ENCODE measurements at places on chromosomes 1 and 21. TPM values are rescaled to one million over a fixed set of nuclear protein-coding genes. Genes with fewer than 3 reads are reported as not detected.
A peak's percentile ranks its signal among the peaks of the same experiment; 100 is the strongest.

- DNase-seq = no peak
Measured at GRCh38 chr21:15928196-15928595, 198.4 kb downstream of the USP25 start.

DNA sequence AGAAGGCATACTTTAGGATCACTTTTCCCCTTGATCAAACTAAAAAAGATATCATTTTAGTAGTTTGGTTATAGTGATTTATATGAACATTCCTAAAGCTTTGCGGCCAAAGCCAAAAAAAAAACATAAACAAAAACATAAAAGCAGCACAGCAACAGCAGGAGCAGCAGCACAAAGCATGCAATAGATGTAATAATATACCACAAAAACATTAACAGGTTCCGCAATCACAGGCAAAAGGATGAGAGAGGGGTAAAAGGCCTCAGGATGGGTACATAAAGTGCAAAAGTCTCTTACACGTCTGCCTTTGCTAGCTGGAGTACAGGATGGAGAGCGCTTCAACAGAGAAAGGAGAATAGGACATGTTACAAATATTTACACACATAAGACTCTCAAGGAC lies 119.0 kb downstream of the COQ8A start:
- no peak for DNase-seq

DNA sequence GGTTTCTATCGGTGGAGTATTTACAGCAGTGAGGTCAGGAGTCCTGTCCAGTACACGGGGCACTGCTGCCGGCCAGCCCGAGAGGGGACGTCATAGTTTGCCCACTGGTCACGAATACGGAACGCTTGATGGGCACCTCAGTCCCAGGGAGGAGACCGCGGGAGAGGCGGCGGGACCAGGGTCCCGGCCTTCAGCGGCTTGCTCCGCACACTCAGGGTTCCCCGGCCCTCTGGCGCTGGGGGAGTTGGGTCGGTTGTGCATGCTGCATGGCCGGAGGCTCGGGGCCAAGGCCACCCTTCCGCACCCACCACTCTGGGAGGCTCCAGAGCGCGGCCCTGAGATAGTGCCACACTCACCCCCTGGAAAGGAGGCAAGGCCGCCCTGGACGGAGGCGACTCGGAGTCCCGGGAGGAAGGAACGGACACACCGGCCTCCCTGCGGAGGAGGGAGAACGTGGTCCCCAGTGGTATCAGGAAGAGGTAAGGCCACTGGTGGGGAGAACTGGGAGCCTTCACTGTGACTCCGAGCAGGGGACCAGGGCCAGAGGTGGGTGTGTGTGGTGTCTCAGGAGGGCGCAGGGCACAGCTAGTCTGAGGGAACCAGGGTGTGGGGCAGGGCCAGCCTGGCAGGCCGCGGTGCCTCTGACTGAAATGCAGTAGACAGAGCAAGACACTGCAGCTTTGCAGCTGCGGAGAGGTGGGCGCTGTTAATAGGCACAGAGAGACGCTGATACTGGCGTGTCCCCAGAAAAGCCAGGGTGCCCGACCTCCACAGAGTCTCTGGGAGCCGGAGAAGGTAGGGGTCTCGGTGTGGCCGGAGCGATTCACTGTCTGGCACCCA lies 28.6 kb upstream of the PRSS38 start:
- no peak for DNase-seq

DNA sequence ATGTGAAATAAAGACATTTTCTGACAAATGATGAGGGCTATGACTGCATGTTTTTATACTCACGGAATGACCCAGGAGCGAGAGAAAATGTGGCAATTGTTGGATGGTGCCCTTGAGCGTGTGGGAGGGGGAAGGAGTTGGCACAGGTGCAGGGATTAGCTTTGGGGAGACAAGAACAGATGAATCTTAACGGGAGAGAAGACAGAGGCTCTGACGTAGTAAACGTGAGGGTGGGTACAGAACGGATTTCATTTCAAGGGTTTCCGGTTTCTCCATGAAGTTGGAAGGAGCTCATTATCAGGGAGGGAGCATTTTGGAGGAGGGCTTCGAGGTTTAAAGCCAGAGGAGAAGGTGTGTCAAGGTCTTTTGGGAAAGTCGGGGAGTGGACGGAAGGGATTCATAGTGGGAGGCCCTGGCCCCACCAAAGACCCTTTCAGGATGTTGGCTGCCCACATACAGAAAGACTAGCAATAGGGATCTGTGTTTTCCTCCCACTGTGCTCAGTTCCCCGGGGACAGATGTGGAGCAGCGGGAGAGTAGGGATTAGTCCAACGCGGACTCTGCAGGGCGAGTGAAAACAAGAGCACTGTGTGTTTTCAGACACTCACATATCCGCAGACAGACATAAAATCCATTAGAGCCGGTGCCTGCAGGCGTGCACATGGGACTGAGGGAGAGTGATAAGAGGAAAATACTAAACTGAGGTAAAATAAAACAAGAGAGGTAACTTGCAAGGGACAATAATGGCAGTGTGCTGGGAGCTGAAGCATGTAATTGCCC lies 584.1 kb downstream of the AJAP1 start:
- DNase-seq = no peak

DNA sequence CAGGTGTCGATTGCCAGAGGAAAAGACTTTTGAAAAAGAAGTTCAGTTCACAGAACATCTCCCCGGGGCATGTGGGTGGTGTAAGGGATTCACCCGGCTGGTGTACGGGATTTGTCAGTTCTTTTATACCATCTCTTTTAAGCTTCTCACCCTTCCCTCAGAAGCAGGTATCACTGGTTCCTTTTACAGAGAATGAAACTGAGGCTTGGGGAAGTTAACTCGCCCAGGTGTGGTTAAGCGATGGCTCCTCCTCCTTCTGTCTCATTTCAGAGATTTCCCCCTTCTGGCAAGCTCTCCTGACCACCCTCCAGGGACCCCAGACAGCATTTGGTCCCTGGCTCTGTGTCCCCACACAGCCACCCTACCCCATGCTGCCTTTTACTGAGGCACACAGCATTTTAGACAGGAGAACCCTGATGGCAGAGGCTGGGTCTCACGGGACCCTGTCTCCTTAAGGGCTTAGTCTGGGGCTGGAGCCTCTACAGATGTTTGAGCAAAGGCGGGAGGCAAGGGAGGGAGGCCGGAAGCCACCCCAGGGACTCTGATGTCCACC lies 2.8 kb upstream of the ECE1 start:
- DNase-seq = no peak

DNA sequence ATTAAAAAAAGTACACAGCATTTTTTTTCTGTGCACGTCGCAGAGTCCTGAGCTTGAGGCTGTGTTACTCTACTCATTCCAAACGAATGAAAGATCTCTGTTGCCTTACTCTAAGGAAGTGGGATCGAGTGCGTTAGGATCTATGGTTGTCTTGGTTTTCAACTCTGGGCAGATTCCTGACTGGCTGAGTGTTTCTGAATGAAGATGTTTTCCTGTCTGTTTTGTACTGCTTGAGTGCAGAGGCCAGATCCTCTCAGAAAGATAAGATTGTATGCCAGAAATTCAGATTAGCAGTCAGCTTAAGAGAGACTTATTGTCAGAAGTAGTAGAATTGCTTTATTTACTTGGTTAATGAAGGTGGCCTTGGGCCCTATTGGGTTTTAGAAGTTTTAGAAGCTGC lies 14.0 kb downstream of the PLA2G2E start:
- no peak for DNase-seq

GRCh38 chr21:16084776-16085364 lies 355.1 kb downstream of the USP25 start:
- DNase-seq = no peak

- DNase-seq = no peak
Measured at GRCh38 chr21:39874759-39875158, 7.5 kb downstream of the PCP4 start.

DNA sequence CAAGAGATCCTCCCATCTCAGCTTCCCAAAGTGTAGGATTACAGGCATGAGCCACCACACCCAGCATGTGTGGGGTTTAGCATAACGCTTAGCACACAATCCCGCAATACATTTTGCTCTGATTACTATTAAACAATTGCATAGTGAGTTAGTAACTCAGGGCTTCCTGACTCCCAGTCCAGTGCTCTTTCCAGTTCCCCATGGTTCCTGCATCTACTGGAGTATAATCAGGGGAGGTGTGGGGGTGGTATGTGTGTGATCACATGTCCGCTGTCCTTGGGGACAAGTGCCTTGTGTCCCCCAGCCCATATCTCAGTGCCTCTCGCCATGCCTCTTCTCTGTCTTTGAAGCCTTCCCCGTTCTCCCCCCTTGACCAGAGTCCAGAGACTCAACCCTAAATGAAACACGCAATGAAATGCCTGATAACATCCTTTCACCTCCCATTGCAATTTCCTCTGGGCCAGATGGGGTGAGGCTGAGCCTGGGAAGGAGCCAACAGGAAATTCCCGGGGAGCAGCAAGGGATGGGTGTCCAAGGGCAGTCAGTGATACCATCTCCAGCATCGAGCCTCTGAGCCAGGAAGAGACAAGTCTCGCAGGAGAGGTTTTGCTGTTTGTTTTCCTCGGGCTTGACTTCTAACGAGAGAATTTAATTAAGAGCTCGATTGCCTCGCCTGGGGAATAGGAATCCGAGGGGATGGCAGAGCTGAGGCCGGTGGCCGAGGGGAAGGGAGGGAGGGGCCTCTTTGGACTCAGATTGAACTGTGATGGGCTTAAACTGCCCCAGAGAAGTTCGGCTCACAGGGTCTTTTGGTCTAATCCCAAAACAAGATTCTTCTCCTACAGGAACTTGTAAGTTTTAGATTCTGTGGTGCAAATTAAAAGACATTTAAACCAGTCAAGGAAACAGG lies 7.7 kb upstream of the HTR1D start:
- no peak for DNase-seq

- no peak for DNase-seq
Measured at GRCh38 chr1:50995651-50996050, 25.6 kb downstream of the CDKN2C start.

GRCh38 chr1:246450611-246451251 lies 56.3 kb downstream of the SMYD3 start:
- DNase-seq = no peak

- DNase-seq = no peak
Measured at GRCh38 chr1:45863218-45863617, 59.8 kb downstream of the MAST2 start.

GRCh38 chr1:151165281-151165737 lies 393 bp downstream of the LYSMD1 start:
- no peak for DNase-seq

DNA sequence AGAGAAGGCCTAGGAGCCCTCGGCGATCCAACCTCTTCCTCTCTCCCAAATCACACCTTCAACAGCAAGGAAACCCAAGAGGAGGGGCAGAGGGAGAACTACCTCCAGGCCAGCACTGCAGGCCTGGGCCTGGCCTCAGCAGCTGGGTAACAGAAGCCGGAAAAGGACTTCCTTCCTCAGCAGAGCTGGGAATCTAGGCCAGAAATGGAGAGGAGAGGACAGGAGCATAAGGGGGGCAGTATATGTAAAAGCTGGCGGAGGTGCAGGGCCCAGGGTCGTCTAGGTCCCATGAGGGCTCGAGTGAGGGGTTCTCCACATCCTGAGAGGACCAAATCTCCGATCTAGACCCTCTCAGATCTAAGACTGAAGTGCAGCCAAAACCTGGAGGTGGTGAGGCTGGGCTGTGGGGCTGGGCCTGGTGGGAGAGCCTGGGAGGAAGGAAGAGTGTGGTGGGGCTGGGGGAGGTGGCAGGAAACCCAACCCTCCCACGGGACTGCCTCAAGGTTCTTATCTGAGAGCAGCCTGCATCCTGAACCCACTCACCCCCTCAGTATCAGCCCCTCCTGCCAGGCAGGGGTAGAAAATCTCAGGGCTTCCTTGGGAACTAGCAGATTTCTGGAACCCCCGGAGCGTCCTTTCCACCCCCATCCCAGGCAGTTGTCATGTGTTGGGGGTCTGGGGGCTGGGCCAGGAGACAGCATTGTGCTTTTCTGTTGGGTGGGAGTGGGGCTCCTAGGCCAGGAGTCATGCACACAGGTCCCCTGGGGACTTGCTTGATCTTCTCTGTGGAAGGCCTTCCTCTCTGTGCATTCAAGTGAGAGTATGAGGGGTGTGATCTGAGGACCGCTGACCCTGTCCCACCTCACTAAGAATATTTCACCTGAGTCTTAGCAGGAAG lies 33.0 kb downstream of the PIK3C2B start:
- DNase-seq = no peak

DNA sequence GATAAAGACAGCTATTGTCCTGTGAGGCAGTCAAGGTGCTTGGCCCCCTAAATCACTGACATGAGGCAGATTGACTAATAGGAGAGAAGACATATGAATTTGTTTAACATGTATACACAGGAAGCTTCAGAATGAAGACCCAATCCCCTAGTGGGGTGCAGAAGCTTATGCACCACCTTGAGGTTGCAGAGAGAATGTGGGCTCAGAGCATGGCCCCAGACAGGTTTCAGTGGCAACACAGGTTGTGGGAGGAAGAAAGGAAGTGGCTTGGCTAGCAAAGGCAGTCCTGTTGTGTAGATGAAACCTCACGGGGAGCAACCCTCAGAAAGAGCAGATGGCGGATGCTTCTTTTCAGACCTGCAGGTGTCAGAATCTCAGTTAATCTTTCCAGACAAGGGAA lies 37.0 kb upstream of the PARP1 start:
- DNase-seq = no peak

GRCh38 chr1:162328512-162328911 lies 48.1 kb downstream of the SPATA46 start:
- DNase-seq = no peak

GRCh38 chr21:25568246-25568645 lies 39.0 kb downstream of the MRPL39 start:
- DNase-seq = peak; percentile 59

GRCh38 chr1:71753746-71754145 lies 528.6 kb downstream of the NEGR1 start:
- DNase-seq = no peak

Gene NHLH1
- 0.06 TPM for polyA plus RNA-seq

Gene CRB1
- 0.34 TPM for polyA plus RNA-seq

Gene ERICH3
- polyA plus RNA-seq = 0.76 TPM

Gene OR2M3
- 0.05 TPM for polyA plus RNA-seq

Gene KCNK1
- polyA plus RNA-seq = 21.1 TPM

Gene AJAP1
- 1.9 TPM for polyA plus RNA-seq

Data from left renal pelvis (tissue), 4 donors.